ENCODE measurements at places on chromosomes 7 and 10. TPM values are rescaled to one million over a fixed set of nuclear protein-coding genes. Genes with fewer than 3 reads are reported as not detected.

- no peak for DNase-seq
These were observed 18.1 kb upstream of the PANK1 start for GRCh38 chr10:89663144-89663543.

The NRG3 gene
- not detected for total RNA-seq

DNA sequence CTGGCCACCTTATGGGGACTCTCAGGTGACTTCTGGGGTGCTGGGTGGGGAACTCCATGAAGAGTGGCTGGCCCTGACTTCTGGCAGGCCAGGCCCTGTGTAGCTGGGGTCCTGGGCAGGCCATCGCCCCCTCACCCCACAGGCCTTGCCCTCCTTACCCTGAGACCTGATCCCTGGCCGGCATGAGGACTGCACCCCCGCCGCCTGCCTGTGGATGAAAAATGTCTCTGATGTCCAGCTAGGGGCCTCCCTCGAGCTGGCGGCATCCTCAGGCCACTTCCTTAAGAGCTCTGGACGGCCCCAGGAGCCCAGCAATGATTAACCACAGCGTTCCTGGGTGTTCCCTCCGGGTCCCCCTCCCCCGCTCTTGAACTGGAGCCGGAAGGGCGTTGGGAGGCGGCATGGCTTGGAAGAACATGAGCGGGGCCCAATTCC lies 31.8 kb upstream of the SHH start:
- DNase-seq = no peak

The CCL24 gene
- total RNA-seq = not detected

DNA sequence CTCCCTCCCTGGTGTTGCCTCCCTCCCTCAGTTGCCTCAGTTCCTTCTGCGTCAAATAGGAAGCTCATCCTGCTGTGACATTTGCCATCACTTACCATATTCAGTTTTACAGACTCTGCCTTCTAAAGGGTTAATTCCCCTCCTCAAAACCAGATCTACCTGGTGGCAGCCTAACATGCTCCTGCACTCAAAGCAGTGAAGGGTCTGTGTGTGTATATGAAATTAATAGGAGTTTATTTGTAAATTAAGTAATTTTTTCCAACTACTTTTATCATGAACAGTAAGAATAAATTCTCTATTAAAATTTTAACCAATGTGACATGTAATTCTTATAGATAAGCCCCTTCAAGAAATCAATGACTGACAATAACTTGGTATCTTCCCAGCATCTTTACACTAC lies 158.6 kb upstream of the INSYN2A start:
- no peak for DNase-seq

The HNRNPF gene
- 445 TPM for total RNA-seq

- DNase-seq = no peak
These were observed 64.2 kb downstream of the BICC1 start for GRCh38 chr10:58576751-58577436.

DNA sequence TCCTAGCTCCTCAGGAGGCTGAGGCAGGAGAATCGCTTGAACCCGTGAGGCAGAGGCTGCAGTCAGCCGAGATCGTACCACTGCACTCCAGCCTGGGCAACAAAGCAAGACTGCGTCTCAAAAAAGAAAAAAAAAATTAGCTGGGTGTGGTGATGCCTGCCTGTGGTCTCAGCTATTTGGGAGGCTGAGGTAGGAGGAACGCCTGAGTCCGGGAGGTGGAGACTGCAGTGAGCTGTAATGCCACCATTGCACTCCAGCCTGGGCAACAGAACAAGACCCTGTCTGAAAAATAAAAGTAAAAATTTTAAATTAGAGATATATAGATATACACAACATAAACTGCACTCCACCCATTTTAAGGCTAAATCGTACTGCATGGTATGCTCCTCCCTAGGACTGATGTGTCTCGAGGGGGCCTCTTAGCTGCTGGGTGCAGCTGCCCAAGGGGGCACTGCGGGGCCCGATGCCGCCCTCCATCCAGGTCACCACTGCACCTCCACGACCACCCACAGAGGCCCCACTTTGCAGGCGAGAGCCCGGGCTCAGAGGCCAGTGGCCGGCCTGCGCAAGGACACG lies 40.9 kb upstream of the FOXK1 start:
- DNase-seq = no peak

The RUFY2 gene
- total RNA-seq = 8.0 TPM
